ENCODE measurements at places on chromosomes 5 and 9.

GRCh38 chr5:639253-639530 is 27.1 kb downstream of the CEP72 start:
- no peak for DNase-seq

- no peak for DNase-seq
Measured at GRCh38 chr5:180806351-180807011, 3.9 kb upstream of the MGAT1 start.

DNA sequence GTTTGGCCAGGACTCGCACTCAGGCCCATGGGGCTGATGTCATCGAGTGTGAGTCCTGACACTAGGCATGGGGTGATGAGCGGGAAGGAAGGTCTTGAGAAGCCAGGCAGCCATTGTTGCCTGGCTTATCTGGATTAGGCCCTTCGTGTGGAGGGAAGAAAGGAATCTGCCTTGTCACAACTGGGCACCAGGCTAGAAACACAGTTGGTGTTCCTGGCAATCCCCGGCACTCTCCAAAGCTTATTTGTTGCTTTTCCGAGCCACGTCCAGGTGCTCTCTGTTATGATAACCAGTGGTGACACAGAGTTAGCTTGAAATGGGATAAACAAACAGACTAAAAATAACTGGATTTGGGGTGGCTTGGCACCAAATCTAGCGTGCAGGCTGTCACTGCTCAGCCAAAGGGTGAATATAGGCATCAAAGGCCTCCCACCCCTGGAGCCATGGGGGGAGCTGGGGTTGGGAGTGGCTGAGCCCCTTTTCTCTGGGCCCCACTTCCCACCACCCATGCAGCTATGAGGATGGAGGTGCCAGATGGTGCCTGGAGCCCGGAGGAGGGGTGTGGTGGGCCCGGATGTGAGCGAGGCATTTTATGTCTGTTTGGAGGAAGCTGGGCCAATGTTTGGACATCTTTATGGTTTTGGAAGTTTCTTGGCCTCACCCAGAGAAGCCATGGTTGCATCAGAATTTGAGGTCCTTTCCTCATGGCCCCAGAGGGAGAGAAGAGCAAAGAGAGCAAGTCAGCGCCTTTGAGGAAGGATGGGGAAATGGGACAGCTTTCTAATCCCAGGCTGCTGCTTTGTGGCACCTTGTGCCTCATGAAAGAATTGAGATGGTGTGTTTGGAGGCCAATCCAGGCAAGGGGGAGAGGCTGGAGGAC is 98.0 kb upstream of the PITX1 start:
- DNase-seq, result no peak

DNA sequence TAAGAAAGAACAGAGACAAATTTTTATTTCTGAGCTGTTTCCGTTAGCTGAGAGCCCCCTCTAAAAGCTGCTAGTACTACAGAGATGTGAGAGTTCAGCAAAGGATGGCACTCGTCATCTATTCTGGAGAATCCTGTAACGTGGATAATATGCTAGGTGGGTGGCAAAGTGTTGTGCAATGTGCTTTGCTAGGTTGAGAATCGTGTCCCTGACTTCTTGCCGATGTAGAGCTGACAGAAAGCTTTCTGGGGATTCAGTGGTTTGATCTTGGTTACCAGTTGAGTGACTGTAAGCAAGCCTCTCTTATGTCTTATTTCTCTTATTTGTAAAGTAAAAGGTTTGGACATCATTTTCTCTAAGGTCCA is 298.3 kb upstream of the ACTBL2 start:
- DNase-seq, result no peak

- no peak for DNase-seq
Measured at GRCh38 chr5:59922220-59922619, 28.7 kb upstream of the PDE4D start.

DNA sequence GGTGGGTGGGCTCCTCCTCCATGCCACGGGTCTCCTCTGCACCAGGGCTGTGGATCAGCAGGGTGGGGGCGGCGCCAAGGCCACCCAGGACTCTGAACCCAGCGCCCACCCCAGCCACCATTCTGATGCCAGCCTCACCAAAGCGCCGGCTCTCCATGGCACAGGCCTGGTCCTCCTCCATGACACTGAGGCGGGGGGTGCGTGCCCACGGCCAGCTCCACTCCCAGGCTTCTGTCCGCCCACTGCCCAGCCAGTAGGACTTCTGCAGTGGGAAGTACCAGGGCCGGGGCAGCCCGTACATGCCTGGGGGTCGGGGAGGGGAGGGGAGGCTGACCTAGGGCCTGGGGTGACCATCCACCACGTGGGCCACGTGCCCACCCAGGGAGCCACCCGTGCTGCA is 11.6 kb downstream of the ABCA2 start:
- DNase-seq, result no peak

GRCh38 chr5:34503379-34504253 is 152.5 kb upstream of the RAI14 start:
- DNase-seq, result no peak

DNA sequence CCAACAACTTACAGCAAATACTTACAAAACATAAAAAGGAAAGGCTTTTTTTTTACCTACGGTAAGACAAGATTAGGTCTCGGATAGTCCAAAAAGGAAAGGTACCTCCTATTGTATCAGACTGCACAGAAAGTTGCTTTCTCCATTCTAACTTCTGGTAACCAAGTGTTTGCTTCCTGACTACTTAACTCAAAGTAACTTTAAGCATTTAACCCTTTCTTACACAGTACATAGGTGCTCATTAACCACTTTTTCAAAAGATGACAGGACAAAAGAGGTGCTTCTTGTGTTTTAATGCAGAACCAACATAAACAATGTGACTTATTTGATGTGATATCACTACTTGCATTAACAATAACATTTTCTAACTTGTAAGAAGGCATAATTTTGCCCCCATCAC is 23.1 kb downstream of the PWWP2A start:
- DNase-seq, result no peak

DNA sequence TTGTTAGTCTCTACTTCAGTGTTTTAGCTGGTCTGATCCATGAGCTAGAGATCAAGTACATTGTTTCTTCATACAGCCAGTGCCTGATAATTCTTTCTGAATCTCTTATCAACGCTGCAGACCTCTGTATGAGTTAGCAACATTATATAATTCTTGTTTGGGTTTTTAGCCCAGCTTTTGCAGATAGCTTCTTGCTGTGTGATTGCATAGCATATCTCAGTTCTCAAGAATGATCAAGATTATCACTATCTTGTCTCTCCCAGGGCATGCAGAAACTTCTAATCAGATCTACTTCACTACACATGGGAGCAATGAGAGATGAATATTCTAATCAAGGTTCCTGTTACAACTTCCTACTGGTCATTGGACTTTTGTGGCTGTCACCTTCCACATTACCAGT is 158.3 kb downstream of the FAM174A start:
- DNase-seq, result no peak

GRCh38 chr5:75043633-75044264 is 8.6 kb downstream of the GCNT4 start:
- DNase-seq, result no peak

- no peak for DNase-seq
Measured at GRCh38 chr5:1464511-1464910, 19.3 kb upstream of the SLC6A3 start.

- no peak for DNase-seq
Measured at GRCh38 chr5:147245381-147246165, 10.7 kb downstream of the STK32A start.

- no peak for DNase-seq
Measured at GRCh38 chr5:132480893-132481595, 9.5 kb downstream of the IRF1 start.

Measured in T-helper 22 cell (primary cell).